ENCODE measurements at places on chromosomes 13 and 19.

GRCh38 chr19:56015756-56016155, 29.2 kb downstream of the NLRP5 start:
- no peak for DNase-seq

DNA sequence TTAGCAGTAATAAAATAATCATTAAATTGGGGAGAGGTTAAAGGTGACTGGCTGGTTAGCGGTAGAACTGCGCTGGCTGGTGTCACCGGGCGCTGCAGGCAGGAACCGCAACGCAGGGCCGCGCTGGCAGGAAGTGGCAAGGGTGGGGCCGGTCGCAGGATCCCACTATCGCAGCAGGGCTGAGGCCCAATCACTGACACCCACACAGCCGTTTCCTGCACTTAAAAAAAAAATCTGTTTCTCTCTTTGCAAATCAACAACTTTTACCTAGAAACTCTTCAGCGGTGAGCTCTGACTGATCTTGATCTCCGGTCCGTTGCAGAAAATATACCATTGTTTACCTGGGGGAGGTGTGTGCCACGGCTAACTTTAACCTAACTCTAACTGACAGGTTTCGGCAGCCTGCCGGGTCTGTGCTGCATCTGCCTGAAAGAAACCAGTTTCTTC, 46.9 kb downstream of the KLF2 start:
- no peak for DNase-seq

DNA sequence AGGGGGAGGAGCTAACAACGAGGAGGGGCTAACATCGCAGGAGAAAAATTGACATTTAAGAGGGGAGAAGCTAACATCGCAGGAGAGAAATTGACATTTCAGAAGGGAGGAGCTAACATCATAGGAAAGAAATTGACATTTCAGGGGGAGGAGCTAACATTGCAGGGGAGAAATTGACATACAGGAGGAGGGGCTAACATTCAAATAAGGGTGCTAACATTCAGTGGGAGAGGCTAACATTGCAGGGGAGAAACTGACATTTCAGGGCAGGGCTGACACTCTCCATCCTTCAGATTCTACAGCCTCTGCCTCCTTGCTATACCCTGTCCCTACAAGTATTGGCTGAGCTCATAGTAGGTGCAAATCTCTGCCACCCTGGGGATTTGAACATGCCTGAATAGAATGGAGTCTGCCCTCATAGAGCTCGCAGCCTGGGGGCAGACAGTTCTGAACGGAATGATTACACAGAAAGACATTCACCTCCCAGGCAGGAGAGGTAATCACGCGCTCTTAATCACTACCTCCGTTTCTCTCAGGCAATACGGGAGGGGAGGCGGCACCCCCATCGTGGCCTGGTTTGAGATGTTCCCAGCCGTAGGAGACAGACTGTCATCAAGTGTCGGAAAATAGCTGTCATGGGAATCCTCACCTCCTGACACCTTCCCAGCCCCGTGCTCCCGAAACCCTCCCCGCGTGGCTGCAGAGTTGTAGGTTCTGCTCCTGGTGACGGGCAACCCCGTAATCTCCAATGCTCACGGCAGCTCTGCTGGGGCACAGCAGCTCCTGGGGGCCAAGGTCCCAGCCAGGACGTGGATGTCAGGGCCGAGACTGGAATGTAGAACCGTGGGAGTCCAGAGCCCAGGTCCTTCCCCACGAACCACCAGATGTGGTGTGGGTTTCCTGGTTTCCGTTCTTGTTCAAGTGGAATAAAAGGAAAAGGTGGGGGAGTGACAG, 9.5 kb downstream of the GPR32 start:
- no peak for DNase-seq

DNA sequence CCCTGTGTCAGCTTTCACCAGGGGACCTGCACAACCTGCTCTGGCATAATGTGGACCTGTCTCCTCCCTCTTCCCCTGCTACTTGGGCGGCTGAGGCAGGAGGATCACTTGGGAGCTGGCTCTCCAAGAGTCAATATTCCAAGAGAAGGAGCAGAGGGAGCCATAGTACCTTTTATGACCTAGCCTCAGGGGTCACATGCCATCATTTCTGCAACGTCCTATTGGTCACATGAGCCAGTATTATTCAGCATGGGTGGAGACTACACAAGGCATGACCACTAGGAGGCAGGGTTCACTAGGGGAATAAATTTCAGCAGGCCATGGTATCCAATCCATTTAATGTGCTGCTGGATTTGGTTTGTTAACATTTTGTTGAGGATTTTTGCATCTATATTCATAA, 12.0 kb upstream of the SHFL start:
- DNase-seq: no peak

DNA sequence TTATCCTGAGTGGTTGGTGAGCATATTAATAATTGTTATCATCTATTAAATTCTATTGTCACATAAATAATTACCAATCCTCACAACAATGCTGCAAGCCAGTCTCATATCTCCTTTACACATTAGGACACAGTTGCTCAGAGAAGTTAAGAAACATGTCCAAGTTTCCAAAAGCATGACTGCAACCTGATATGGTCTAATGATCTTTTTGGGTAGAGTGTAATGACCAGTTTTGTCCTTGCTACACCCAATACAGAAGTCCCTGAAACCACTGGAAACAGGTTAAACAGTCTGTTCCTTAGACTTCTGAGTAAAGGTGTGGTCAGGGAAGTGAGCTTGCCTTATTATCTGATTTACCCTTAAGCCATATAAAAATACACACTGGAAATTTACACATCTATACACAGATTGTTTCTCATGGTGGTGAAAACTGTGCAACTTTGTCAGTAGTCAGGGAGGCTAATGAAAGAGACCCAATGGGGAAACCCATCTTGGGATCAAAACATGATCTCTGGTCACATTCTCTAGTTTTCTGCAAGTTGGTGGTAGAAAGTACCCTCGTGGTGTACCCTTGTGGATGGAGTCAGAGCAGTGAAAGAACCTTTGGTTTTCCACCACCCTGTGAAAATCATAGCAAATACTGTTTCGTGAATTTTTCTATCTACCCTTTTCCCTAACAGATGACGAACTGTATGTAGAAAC, 146.0 kb upstream of the KLF12 start:
- DNase-seq: no peak

- DNase-seq: no peak
These were observed 5.3 kb downstream of the DENND1C start for GRCh38 chr19:6476155-6476895.

- DNase-seq: no peak
These were observed 131.0 kb downstream of the RNF17 start for GRCh38 chr13:24894972-24895300.

- no peak for DNase-seq
These were observed 18.7 kb downstream of the EFNA2 start for GRCh38 chr19:1304197-1304924.

- DNase-seq: no peak
These were observed 1.3 kb upstream of the CEACAM3 start for GRCh38 chr19:41795031-41795461.

- no peak for DNase-seq
These were observed 45.7 kb upstream of the F7 start for GRCh38 chr13:113059891-113060290.

DNA sequence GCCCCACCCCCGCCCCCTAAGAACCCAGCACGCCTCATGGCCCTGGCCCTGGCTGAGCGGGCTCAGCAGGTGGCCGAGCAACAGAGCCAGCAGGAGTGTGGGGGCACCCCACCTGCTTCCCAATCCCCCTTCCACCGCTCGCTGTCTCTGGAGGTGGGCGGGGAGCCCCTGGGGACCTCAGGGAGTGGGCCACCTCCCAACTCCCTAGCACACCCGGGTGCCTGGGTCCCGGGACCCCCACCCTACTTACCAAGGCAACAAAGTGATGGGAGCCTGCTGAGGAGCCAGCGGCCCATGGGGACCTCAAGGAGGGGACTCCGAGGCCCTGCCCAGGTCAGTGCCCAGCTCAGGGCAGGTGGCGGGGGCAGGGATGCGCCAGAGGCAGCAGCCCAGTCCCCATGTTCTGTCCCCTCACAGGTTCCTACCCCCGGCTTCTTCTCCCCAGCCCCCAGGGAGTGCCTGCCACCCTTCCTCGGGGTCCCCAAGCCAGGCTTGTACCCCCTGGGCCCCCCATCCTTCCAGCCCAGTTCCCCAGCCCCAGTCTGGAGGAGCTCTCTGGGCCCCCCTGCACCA, 11.9 kb downstream of the ARHGAP33 start:
- DNase-seq: no peak

DNA sequence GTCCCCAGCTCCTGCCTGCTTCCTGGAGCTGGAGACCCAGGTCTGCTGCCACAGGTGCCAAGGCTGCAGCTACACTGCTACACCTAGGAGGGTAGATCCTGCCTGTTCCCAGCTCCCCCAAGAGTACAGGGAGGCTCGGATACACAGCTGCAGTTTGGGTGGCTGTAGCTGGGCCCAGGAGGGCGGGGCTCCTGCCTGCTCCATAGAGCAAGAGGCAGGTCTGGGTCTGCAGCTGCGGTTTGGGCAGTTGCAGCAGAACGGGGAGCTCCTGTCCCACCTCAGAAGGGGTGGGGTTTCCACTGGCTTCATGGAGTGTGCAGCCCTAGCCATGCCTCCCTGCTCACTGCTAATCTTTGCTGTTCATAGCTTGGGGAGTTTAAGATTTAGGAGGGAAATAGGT, 199.0 kb downstream of the NUFIP1 start:
- DNase-seq: no peak

DNA sequence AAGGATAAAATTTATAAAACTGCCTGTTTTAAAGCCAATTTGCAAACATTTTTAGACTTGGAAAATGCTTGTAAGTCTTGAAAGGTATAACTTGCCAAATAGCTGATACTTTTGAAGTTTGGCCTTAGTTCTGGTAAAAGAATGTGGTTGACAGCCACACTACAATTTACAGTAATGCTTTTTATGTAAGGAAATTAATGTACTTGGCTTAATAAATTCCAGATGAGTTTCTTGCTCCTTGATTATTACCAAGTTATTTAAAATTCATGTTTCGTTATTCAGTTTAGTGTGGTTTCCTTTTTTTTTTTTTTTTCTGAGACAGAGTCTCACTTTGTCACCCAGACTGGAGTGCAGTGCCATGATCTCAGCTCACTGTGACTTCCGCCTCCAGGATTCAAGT, 14.9 kb downstream of the LMO7 start:
- no peak for DNase-seq

Data from skeletal muscle cell (primary cell).